ENCODE measurements at places on chromosomes 2 and 18.
A peak's percentile ranks its signal among the peaks of the same experiment; 100 is the strongest.

- no peak for DNase-seq
Measured at GRCh38 chr2:28252311-28252710, 140.3 kb upstream of the FOSL2 start.

DNA sequence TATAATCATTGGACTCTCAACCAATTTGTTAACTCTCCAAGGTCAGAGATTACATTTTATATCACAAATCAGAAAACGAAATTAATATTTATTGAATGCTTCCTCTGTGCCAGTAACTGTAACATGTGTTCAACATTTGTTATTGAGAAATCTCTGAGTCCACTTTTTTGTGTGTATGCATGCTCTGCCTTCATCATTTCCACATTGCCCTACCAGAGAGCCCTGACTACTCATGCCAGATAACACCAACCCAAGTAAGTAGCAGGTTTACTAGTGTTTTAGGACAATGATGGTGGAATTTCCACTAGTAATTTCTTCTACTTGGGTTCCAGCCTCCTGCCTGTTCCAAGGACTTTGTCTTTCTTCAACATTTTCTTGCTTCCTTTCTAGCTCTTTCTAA lies 14.2 kb upstream of the FAP start:
- DNase-seq, result no peak

DNA sequence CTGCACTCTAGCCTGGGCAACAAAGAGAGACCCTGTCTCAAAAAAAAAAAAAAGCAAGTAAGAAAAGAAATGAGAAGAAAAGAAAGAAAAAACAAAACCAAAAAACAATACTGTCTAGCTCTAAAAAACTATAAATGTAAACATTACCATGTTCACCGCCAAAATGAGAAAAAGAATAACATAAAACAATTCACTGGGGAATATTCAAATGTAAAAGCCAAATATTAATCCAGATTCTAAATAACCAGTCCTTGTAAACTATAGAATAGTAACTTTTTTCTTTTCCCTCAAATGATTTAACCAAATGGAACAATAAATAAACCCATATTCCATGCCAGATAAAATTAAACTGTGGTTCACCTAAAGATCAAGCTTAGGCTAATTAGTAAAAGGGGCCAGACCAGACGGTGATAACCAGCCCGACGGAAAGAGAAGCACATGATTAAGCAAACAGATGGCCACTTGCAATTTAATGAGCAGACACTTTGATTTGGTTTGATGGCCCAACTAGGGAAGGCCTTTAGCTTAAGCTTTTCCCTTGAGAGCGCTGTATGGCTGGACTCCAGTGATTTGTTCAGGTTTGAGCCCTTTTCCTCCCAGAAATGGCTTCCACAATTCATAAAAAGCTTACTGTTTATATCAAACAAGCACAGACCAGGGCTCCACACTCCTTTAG lies 39.4 kb upstream of the ZNF397 start:
- DNase-seq, result peak; percentile 96

- no peak for DNase-seq
Measured at GRCh38 chr2:19691892-19692291, 209.9 kb downstream of the TTC32 start.

DNA sequence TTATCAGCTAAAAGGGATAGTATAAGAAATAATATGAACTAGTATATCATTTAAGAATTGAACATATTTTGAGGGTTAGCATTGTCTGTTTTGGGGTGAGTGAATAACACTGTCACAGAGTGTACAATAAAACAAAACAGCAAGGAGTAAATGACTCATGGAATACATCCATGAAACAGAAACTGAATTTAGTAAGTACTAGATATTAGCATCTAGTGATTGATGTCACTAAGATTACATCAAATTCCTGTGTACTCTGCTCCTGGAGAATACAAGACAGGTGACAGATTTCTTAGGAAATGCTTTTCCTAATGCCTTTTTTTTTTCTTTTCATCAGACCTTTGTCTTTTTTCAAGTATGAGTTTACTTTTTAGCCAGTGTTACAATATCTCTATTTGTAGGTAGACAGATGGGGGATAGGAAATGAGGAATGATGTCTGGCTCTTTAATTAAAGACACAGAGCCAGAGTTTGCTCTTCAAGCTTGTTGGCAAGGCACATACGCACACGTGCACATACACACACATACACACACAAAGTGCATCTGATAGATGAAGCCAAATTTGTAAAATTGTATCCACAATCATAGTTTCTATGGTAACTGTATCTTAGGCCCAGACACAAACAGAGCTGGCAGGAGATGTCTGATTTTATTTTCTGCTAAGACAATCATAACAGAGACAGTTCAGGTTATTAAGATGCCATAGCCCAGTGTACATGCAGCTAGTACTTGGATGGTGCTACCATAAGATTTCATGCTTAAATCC lies 138.2 kb upstream of the NRP2 start:
- DNase-seq, result no peak

DNA sequence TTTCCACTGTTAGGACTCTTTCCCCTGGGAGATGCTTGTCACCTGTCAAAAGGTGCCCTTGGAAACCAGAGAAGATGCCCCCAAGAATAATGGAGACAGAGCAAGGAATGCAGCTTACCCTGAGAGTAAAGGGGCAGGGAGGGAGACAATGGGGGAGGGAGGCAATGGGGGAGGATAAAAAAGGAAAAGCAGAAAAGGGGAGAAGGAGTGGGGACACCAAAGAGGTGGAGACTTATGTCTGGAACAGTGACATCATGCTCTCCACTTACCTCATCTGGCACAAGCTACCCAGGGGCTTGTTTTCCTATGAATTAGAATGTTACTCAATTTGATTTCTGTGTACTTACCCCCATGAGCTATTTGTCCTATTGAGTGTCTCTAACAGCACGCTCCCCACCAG lies 67.9 kb downstream of the MRO start:
- DNase-seq, result no peak

DNA sequence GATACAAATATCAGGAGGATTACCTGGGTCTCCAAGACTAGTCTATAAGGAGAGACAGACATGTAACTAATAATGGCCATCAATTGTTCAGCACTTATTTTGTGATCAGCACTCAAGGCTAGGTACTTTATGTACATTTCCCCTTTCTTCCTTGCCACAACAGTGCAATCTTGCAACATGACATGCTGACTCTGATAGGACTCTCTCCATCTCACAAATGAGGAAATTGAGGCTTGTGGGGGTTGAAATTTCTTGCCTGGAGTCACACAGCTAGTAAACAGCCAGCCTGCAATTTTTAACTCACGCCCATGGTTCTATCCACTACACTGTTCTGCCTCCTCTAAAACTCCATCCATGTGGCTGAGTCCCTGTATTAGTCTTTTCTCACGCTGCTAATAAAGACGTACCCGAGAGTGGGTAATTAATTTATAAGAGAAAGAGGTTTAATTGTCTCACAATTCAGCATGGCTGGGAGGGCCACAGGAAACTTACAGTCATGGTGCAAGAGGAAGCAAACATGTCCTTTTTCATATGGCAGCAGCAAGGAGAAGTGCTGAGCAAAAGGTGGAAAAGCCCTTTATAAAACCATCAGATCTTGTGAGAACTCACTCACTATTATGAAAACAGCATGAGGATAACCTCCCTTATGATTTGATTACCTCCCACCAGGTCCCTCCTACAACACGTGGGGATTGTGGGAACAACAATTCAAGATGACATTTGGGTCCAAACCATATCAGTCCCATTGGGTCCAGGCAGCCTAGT lies 302.4 kb downstream of the PLCL1 start:
- no peak for DNase-seq

- no peak for DNase-seq
Measured at GRCh38 chr18:2961821-2962220, 51.1 kb downstream of the LPIN2 start.

DNA sequence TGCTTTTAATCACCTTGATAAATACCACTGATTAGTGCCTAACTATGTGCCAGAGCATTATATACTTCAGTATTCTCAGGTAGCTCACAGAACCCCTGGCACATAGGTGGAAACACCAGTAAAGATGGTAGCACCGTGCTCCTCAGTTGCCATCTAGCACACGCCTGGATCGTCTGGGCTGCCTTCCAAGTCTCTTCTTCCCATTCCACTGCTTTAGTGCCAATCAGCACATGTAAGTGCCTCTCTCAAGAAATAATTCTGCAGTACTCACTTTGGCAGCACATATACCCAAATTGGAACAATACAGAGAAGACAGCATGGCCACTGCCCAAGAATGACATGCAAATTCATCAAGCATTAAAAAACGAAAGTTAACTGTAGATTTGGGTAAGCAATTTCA lies 13.0 kb downstream of the POLR2D start:
- no peak for DNase-seq

GRCh38 chr2:171327043-171327496 lies 106.7 kb downstream of the METTL8 start:
- DNase-seq, result no peak

DNA sequence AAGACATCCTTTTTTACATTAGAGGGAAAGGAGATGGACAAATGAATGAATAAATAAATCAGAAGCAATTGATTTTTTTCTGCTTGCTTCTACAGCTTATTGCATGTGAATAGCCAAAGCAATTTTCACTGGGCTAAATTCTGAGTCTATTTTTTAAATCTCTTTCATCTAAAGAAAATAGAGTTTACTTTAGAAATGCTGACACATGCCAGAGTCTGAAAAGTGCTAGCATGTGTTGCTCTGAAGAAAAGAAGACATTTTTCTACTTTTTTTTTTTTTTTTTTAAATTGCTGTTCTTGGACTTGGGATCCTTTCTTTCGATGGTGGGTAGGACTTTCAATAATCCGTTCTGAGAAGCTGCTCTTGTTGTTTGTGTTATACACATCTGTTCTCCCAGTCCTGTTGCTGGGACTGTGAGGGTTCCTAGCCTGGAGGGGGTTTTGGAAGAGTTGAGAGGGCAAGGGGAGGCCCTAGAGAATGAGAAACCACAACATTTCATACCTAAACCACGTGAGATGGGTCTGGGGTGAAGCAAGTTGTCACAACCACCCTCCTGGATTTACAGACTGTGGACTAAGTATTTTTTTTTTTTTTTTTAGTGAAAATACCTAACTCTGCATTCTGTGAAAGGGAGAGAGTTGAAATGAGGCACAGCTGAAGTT lies 193.5 kb downstream of the PRKCE start:
- no peak for DNase-seq

GRCh38 chr2:53913721-53914120 lies 54.0 kb upstream of the GPR75 start:
- no peak for DNase-seq

GRCh38 chr2:155600296-155600695 lies 732.2 kb downstream of the NR4A2 start:
- DNase-seq, result no peak

GRCh38 chr2:43676322-43677050 lies at the start of gene C1GALT1C1L:
Gene C1GALT1C1L (minus strand): TSS chr2:43676429. CDS start chr2:43676322, 107 bp downstream.
- DNase-seq, result no peak

GRCh38 chr2:148603562-148603920 lies 41.0 kb upstream of the EPC2 start:
- no peak for DNase-seq

DNA sequence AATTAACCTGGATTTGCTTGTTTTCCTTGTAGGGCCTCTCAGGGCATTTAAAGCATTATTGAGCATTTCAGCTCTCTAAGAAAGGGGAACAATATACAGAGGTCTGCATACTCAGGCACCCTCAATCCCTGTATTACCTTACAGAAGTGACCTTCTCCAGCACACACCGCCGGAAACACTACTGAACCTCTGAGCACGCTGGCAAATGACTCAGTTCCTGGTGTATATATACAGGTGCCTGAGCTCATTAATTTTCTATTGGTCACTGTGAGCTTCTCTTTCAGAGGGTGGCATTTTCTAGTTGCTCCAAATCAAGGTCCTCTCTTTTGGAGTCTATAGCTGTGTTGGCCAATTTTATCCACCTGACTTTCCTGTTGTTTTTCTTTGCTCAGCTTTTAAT lies 85.2 kb upstream of the COPS8 start:
- no peak for DNase-seq

DNA sequence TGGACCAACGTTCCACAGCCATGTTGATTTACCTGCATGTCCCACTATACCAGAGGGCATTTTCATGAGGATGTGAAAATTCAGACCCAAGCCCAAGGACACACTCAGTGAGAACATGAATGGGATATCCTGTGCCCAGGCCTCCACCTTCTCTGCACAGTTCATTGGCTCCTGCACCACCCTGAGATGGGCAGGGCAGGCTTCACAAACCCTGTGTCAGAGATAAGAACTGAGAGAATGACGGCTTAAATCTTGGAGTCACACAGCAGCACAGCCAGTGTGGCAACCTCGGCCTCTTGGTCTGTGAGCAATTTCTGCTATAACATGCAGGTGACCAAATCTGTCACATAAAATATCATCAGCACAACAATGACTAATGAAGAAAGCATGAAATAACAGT lies 71.9 kb downstream of the UXS1 start:
- no peak for DNase-seq

DNA sequence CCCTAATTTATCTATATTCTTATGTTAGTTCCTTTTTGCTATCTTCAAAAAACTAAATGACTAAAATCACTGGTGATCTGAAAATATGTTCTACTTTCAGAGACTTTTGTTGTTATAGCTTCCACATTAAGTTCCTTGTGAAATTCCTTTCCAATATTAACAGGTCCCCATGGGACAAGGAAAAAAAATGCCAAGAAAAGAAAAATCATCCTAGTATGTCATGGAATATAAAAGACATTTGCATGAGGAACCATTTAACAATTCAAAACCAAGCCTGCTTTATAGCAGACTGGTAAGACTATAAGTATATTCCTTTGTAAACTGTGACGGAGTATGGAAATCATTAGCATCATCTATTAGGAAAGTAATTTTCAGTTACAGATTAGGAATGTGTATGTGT lies 48.1 kb downstream of the COBLL1 start:
- DNase-seq, result no peak

DNA sequence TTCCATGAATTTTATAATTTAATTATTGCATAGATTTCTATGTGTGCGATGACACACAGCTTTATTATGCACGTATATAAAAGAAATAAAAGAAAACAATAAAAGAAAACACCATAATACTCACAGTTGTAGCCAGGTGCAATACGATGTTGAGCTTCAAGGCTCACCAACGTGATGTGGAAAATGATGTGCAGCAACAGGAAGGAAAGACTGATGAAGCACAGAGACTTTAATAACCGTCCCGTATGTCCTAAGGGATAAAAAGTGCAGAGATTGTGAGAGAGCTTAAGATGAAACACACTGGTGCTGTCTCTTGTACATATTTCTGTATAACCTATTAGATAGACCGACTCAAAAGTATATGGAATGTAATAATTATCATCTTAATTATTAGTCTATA lies 170.0 kb downstream of the PIEZO2 start:
- no peak for DNase-seq

Measured in DMS 273 treated with DMSO at 0.1 percent for 48 hours (cell line).